ENCODE measurements at places on chromosomes 12 and 14.

- DNase-seq: no peak
Measured at GRCh38 chr12:113850309-113851056, 115.6 kb downstream of the RBM19 start.

- DNase-seq: no peak
Measured at GRCh38 chr14:103104389-103104653, 9.8 kb downstream of the EXOC3L4 start.

- DNase-seq: no peak
Measured at GRCh38 chr14:75941030-75941429, 40.8 kb downstream of the TGFB3 start.

GRCh38 chr12:53265783-53266182 lies 2.3 kb upstream of the ESPL1 start:
- no peak for DNase-seq

DNA sequence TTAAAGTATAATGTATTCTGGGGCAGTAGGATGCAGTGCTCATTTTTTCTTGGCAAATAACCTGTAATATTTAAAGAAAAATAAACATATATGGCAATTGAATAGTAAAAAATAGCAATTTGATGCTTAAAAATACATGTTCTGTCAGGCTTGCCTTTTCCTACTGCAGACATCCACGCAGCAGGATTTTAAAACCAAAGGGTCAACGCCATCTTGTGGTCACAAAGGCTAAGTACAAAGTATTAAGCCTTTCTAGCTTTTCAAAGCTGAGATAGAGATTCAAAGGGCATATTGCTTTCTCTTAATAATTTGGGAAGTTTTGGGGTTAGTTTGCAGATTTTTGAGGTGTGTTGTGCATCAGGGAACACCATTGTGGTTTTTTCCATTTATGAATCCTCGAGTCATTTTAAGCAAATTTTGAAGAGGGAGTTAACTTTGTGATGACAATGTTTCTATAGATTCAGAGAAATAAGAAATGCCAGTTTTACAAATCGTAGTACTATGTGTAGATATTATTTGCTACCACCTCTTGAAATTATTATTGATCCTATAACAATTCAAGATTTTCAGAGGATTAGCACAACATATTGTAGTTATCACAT lies 4.7 kb upstream of the CCER1 start:
- no peak for DNase-seq

DNA sequence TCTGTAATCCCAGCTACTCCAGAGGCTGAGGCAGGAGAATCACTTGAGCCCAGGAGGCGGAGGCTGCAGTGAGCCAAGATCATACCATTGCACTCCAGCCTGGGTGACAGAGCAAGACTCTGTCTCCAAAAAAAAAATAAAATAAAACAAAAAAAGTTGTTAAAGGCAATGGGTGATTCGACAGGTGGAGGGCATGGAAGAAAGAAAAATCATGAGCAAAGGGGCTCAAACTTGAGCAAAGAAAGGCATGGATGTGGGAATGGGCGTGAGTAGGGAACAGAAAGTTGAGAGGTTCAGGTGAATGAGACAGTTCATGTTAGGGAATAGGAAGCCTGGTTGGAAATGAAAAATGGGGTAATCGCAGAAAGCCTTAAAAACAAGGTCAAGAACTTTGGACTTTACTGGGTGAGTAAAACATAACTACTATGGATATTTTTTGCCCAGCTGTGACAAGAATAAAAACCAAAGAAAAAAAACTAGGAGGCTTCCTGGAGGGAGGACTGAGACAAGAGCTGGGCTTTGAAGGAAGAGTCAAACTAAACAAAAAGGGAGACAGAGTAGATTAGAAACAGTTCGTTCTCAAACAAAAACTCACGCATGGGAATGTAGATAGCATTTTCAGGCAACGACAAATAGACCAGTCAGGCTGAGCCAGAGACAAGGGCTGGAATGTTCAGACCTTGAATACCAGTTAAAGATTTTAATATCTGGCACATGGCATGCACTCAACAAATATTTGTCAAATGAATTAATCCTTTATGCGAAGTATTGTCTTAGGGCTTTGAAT lies 18.8 kb downstream of the PYM1 start:
- no peak for DNase-seq

DNA sequence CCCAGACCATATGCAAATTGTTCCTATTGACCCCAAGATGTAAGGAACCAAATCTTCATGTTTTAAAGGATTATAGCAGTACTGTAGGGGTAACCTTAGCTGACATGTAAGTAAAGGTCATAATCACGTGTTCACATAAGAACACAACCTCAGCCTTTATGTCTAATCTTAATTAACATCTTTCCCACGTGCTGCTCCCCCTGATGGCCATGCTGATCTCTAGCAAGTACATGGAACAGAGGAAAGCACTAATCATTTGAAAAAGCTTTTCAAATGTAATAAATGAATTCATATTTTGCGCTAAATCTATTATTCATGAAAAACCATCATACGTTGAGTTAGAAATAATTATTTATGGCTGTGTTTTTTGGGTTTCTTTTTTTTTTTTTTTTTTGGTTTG lies 30.5 kb upstream of the ITPR2 start:
- no peak for DNase-seq

GRCh38 chr14:73651005-73651404 lies 6.2 kb downstream of the DNAL1 start:
- no peak for DNase-seq

- no peak for DNase-seq
Measured at GRCh38 chr12:133227281-133227852, 8.3 kb downstream of the ANHX start.

GRCh38 chr14:71181215-71182003 lies 274.1 kb downstream of the PCNX1 start:
- no peak for DNase-seq

DNA sequence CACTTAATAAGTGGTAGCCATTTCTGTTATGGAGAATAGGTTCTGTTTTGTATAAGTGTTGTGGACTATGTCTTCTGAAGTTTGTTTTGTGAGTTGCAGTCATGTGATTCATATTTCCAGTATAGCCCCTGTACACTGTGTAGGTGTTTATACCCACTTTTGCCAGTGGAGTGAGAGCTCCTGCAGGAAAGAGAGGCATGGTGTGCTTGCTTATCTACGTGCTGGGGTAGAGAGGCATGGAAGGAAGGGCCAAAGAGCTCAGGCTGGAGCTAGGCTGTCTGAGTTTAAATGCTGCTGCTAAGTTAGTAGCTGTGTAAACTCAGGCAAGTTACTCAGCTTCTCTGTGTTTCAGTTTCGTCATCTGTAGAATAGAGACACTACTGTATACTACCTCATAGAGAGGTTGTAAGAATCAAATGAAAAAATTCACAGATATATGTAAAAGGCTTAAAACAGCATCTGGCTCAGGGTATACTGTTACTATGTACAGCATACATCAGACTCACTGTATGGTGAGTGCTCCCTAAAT lies 88.2 kb upstream of the SLC38A2 start:
- DNase-seq: no peak

- DNase-seq: no peak
Measured at GRCh38 chr12:131391399-131391798, 319.5 kb upstream of the SFSWAP start.

DNA sequence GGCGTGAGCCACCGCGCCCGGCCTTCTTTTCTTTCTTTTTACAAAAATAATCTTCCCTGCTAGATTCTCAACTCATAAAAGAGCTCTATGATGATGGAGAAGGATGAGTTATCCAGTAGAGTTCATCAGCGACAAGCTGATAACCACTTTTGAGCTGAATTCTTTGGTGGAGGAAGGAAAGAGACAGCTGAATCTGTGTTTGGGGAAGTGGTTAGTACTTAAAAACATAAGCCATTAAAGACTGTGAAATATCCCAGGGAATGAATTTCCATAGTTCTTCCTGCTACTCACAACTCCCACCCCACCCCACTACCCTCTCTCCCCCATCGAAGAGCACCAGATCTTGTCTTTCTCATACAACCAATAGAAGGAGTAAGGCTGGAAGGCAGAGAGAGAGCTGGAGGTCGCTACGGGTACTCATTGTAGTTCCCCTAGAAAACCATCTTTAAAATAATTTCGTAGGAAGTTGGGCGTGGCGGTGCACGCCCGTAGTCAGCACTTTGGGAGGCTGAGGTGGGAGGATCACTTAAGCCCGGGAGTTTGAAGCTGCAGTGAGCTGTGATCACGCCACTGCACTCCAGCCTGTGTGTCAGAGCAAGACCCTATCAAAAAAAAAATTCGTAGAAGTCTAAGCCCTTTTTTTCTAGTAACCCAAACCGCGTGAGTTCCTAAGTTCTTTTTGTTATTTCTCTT lies 647 bp upstream of the ESPL1 start:
- DNase-seq: no peak

DNA sequence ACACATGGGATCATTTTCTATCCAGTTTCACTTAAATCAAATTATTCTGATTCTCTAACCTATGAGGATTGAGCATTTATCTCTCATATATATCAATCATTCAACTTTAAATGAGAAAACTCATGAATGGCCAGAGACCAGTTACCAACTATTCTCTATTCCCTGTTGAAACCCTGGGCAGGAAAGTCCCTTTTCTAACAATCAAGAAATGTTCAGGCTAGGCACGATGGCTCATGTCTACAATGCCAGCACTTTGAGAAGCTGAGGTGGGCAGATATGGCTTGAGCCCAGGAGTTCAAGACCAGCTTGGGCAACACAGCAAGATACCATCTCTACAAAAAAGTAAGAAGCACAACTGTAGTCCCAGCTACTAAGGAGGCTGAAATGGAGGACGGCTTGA lies 18.0 kb downstream of the FMNL3 start:
- no peak for DNase-seq

GRCh38 chr12:89414322-89414721 lies 62.0 kb upstream of the DUSP6 start:
- no peak for DNase-seq

GRCh38 chr12:104583301-104583700 lies 126.6 kb downstream of the CHST11 start:
- no peak for DNase-seq
